ENCODE measurements at places on chromosomes 6 and 20.

DNA sequence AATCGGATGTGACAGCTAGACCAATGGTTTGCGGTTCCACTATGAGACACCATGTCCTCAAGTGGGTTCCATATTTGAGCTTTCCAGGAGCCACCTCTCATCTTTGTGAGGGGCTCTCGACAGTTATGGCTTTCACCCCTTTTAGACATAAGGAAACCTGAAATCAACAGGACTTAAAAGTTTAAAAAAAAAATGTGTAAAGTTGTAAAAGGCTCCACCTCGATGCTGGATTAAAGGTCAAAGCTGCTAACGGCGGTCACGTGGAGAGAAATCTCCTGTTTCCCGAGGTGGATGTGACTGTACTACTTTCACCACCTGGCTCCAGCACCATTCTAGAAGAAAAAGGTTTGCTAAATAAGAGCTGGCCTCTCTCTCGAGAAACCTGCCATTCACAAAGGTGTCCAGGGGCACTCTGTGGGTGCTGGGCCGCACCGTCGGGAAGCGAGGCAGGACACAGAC is 542 bp downstream of the ATP5F1E start:
- DNase-seq, result no peak

- DNase-seq, result no peak
Measured at GRCh38 chr6:106886922-106887797, 87.4 kb downstream of the CD24 start.

DNA sequence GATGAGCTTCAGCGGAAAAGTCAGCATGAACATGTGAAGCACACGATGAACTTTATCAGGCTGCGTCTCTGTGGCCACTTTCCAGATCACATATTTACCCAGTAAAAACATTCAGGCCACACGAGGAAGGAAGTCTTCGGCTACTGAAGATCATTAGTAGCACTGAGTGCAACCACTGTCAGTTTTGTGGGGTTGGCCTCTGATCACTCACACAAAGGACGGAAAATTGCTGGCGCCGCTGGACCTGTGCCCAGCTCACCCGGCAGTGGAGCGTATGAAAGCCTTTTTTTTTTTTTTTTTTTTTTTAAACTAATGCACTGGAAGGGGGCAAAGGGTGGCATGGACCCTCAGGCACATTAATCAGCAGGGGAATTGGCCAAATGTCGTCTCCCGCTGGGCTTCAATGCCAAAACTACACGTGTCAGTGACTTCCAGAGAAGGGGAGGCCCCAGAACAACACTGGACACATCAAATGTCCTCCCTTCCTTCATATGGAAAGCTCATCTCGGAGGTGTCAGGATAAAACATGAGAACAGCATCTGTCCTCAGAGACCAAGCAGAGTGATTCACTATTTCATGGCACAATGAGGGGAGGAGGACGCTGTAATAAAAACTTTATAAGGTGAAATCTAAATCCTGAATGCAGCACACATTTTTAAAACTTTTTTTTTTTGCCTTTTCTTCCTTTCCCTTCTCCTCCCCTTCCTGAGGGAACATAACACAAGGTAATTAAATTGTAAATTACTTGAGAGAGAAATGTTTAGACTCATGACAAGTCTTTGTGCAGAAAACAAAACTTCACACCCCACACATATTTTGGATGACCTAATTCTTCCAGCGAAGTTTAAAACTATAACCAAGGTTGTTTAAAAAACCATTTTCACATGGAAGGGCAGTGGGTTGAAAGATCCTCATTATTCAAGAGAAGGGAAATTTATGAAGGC is 223.4 kb downstream of the FOXC1 start:
- peak; percentile 72 for DNase-seq

DNA sequence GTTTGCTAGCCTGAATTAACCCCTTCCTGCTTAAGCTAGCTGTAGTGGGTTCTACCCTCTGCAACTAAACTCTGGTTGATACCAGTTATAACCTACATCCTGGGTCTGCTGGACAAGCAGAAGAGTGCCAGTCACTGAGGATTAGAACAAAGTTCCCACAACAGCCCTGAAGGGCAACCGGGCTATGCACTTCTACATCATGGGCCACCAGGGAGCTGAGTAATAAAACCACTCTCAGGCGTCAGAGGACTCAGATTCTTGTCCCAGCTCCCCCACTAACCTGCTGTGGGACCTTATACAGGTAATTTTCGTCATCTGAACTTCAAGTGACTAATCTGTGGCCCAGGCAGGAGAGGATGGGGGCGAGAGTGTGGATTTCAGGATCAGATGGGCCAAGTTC is 56.8 kb downstream of the EYA2 start:
- DNase-seq, result no peak

- DNase-seq, result peak; percentile 78
Measured at GRCh38 chr6:132933090-132933489, 118.7 kb downstream of the RPS12 start.

- DNase-seq, result no peak
Measured at GRCh38 chr6:118391086-118391485, 157.0 kb upstream of the PLN start.

GRCh38 chr20:57783196-57783595 is 73.4 kb upstream of the PMEPA1 start:
- no peak for DNase-seq

- DNase-seq, result peak; percentile 45
Measured at GRCh38 chr6:43812850-43813578, 43.0 kb downstream of the VEGFA start.

DNA sequence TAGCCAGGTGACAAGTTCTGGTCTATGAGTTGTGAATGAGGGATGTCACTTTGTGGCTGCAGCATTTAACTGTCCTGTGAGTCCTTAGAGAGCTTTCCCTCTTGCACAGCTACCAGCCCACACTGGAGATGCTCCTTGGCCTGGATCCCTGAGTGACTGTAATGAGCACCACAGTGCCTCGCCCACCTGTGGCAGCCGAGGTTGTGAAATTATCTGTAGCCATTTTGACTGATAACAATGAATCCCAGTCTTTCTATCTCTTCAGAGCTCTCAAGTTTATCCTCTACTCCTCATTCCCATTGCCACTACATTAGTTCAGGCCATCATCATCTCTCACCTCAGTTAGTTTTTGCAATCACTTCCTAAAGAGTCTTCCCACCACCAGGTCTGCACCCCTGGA is 41.3 kb upstream of the BEND3 start:
- DNase-seq, result no peak

DNA sequence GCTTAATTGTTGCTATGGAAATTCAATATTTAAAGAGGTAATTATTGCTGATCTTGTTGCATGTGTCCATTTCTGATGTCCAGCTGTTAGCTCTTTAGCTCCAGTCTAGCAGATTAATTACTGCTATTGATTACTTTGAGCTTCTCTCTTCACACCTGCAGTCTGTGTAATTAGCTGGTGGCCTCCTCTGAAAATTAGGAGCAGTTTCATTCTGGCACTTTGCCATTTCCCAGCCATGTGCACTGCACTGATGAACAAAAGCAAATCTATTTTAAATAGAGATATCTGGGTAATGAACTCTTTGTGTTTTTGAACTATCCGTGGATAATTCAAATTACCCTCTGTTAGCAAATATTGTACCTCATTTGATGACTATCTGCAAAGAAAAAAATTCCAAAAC is 275.9 kb downstream of the RNF144B start:
- DNase-seq, result no peak

DNA sequence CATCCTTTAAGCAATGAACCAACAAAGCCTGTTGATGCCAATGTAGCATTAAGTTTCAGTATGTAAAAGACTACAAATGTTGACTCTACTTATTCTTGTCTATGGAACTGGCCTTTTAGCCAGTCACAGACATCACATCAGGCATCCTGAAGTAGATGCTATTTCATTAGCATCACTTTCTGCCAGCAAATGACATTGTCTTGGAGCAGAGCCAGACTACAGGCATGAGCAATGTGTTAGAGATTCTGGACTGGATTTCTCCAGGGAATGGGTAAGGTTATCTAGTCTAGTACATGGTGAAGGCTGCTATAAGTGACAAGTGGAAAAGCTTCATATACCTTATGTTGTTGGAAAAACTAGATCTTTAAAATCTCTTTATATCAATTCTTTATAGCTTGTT is 142.9 kb downstream of the ADGRB3 start:
- DNase-seq, result peak; percentile 41

GRCh38 chr20:5925551-5925950 is 24.8 kb downstream of the TRMT6 start:
- DNase-seq, result no peak
